ENCODE measurements at places on chromosomes 7 and 10.

DNA sequence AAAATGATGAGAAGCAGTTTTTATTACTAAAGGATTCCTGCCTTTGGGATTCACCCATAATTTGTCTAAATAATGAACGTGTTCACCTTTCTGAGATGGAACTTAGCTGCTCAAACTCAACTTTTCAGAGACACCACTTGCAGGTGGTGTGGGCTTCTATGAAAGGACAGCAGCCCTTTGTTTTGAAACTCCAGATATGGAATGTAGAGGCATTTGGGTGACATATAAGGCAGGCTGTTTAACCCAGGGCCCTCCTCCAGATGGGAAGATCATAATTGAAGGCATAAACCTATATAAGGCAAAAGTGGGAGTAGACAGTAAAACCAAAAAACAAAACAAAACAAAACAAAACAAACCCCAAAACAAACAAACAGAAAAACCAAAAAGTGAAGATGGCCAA lies 11.9 kb upstream of the HUS1 start:
- no peak for DNase-seq

DNA sequence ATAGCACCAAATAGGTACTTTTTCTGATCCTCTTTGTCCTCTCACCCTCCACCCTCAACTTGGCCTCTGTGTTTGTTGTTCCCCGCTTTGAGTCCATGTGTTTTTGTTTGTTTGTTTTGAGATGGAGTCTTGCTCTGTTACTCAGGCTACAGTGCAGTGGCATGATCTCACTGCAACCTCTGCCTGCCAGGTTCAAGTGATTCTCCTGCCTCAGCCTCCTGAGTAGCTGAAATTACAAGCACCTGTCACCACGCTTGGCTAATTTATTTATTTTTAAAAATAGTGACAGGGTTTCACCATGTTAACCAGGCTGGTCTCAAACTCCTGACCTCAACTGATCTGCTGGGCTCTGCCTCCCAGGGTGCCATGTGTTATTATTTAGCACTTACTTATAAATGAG lies 5.3 kb downstream of the ZNF273 start:
- DNase-seq, result no peak

DNA sequence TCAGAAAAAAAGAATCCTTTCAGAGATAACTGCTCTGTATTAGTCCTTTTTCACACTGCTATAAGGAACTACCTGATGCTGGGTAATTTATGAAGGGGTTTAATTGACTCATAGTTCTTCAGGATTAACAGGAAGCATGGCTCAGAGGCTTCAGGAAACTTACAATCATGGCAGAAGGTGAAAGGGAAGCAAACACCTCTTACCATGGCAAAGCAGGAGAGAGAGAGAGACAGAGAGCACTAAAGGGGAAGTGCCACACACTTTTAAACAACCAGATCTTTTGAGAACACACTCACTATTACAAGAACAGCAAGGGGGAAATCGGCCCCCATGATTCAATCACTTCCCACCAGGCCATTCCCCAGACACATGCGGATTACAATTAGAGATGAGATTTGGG lies 114.2 kb downstream of the TES start:
- no peak for DNase-seq

- DNase-seq, result no peak
Observed at GRCh38 chr10:11793762-11794479, 29.2 kb upstream of the PROSER2 start.

- no peak for DNase-seq
Observed at GRCh38 chr7:45294559-45294958, 137.0 kb downstream of the RAMP3 start.

- no peak for DNase-seq
Observed at GRCh38 chr7:34058801-34059135, 153.4 kb downstream of the BMPER start.

GRCh38 chr10:34262985-34263384 lies 552.1 kb downstream of the PARD3 start:
- DNase-seq, result no peak
